Left ventricle myocardium superior (tissue), 1 donor: ENCODE measurements at places on chromosomes 7 and 10. TPM values are rescaled to one million over a fixed set of nuclear protein-coding genes. Genes with fewer than 3 reads are reported as not detected.

The UBE2D4 gene
- total RNA-seq, result 42.0 TPM

The CXCL12 gene
- total RNA-seq, result 136 TPM

The UCMA gene
- total RNA-seq, result not detected

The NPFFR1 gene
- total RNA-seq, result 0.02 TPM

The GHRHR gene
- total RNA-seq, result not detected

The MRLN gene
- total RNA-seq, result not detected

The UPK3BL2 gene
- 2.9 TPM for total RNA-seq

The SMIM30 gene
- 114 TPM for total RNA-seq

The PLEKHA8 gene
- 3.4 TPM for total RNA-seq

The GPC2 gene
- 0.35 TPM for total RNA-seq
